Thoracic aorta (tissue), 2 donors: ENCODE measurements at places on chromosomes 1 and 21. TPM values are rescaled to one million over a fixed set of nuclear protein-coding genes. Genes with fewer than 3 reads are reported as not detected.

Gene PTTG1IP
- 301 TPM for total RNA-seq

Gene TIMM17A
- 29.6 TPM for total RNA-seq

Gene LCK
- total RNA-seq = 10.5 TPM

Gene LRRC7
- 0.14 TPM for total RNA-seq

GRCh38 chr1:1883092-1883873, 7.6 kb downstream of the GNB1 start:
- no peak for DNase-seq
- H3K36me3 ChIP-seq = no peaks in the 10 kb centered on the region
- peak overlapping the region; percentile 12 for H3K4me3 ChIP-seq

GRCh38 chr1:9551984-9552383, 12.7 kb downstream of the SLC25A33 start:
- no peaks in the 10 kb centered on the region for H3K36me3 ChIP-seq
- H3K27ac ChIP-seq = no peak overlapping the region
- H3K27me3 ChIP-seq = no peaks in the 10 kb centered on the region
- no peak for DNase-seq
- no peak overlapping the region for H3K4me3 ChIP-seq

DNA sequence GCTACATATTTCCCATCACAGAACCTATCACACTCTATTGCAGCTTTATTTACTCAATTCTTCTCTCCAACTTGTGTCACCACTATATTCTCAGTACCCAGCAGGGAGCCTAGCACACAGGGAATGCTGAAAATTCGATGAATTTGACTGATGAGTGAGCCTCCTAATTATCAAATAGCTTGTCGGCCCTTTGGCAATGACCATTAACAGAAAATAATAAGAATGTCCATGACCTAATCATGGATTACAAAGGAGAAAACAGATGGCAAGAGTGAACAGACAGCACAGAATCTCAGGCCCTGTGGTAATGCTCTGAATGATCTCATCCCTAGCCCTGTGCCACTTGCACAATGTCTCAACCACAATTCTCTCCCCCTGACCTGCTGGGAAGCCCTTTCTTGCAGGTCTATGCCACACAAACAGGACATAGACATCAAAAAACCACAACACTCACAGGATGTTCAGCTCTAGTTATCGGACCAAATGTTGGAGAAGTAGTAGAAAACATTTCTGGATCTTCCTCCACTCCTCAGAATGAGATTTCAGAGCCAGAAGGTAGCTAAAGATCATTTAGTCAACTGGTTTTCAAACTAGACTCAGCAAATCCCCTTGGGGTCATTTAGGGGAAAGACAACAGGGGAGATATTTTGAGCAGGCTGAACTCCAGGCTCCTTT, 68.4 kb downstream of the LUZP1 start:
- H3K27ac ChIP-seq = peak overlapping the region; percentile 39
- H3K4me1 ChIP-seq = peaks cover 44% of the 10 kb centered on the region
- no peak for DNase-seq
- no peak overlapping the region for H3K4me3 ChIP-seq
- H3K27me3 ChIP-seq = no peaks in the 10 kb centered on the region

- DNase-seq = no peak
- H3K36me3 ChIP-seq = no peaks in the 10 kb centered on the region
- H3K27ac ChIP-seq = no peak overlapping the region
- no peak overlapping the region for H3K4me3 ChIP-seq
- H3K27me3 ChIP-seq = no peaks in the 10 kb centered on the region
- no peaks in the 10 kb centered on the region for H3K4me1 ChIP-seq
These were observed 49.1 kb downstream of the EBNA1BP2 start for GRCh38 chr1:43123031-43123430.

DNA sequence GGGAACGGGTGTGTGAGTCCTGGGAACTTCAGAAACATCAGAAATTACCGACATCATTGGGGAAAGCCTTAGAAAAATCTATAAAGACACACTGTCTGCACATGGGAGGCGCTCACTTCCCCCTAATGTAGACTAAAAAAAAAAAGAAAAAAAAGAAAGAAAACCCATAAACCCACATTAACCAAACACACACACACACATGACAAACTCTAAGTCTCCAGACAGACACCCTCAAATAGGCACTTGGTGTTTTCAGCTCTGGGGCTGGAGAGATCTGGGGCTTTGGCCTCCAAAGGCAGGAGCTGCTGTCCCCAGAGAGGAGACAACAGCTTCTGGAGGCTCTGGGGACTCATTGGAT, 13.2 kb upstream of the SDHB start:
- no peak for DNase-seq
- no peaks in the 10 kb centered on the region for H3K27me3 ChIP-seq
- no peak overlapping the region for H3K27ac ChIP-seq
- H3K4me3 ChIP-seq = no peak overlapping the region
- no peaks in the 10 kb centered on the region for H3K4me1 ChIP-seq

DNA sequence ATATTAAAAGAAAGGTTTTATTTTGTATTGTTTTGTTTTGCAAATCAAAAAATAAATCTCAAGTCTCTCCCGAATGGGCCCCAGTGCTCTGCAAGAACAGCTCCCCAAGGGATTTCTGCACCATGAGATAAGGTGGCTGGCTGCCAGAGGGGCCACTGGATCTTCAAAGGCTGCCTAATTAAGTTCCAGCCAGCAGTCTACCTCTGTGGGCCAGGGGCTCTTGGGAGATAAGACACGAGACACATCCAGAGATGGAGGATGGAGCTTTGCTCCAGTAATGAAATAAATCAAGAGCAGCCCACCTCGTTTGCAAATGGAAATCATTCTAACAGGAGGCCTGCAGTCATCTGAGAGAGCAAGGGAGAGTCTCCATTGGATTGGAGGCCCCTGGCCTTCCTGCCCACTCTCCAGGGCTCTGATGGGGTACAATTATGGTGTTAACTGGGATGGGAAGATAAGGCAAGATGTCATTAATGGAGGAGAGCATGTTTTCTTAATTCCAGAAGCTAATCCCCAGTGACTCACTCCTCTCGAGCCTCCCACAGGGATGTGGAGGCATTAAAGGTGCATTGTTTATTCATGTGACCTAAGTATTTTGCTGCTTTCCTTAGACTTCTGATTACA, 155.2 kb upstream of the KAZN start:
- no peak overlapping the region for H3K4me3 ChIP-seq
- no peaks in the 10 kb centered on the region for H3K36me3 ChIP-seq
- H3K27me3 ChIP-seq = no peaks in the 10 kb centered on the region
- H3K27ac ChIP-seq = no peak overlapping the region
- no peak for DNase-seq
- H3K4me1 ChIP-seq = no peaks in the 10 kb centered on the region
